Mucosa of descending colon (tissue), 3 donors: ENCODE measurements at places on chromosomes 1 and 21. TPM values are rescaled to one million over a fixed set of nuclear protein-coding genes. Genes with fewer than 3 reads are reported as not detected.

- no peak for DNase-seq
These were observed 99.8 kb downstream of the MRPL39 start for GRCh38 chr21:25507522-25507921.

- peak; percentile 85 for DNase-seq
These were observed 84.4 kb downstream of the NKAIN1 start for GRCh38 chr1:31155216-31155806.

DNA sequence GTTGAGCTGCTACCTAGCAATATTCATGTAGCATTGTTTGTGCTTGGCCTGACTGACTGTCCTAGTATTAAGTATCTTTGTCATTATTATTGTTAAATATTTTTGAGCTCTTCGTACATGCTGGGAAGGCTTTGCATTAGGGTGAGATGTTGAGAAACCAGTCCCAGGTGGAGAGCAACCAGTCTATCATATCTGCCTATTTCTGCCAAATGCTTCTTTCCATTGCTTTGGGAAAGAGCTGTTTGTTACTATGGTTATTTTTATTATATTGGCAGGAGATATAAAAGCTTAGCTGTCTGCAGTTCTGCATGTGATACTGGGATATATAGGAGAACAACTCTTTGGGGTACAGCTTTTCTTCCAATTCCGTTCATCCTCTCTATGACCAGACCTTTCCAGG is 85.1 kb downstream of the CLDN17 start:
- no peak for DNase-seq

GRCh38 chr1:44684525-44684924 is 10.0 kb downstream of the ARMH1 start:
- DNase-seq: no peak

DNA sequence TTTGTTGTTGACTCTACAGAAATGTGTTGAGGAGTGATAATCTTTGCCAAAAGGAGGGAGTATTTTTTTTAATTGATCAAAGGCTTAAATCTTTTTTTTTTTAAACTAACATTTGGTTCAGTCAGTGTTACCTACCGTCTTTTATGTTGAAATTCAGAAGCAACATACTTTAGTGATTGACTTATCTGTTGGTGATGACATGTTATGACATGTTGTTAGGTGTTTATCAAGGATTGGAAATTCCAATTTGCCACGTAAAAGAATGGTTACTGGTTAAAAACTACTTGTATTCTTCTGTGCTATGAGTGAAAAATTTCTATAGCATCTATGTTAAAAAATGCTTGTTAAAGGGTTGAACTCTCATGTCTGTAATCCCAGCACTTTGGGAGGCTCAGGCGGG is 61.2 kb downstream of the DNM3 start:
- DNase-seq: no peak

- DNase-seq: no peak
These were observed 15.6 kb upstream of the EIF4G3 start for GRCh38 chr1:21192284-21192683.

- DNase-seq: no peak
These were observed 2.3 kb upstream of the SLC2A5 start for GRCh38 chr1:9071554-9072235.

GRCh38 chr1:65229754-65230339 is 79.5 kb upstream of the DNAJC6 start:
- DNase-seq: no peak

GRCh38 chr1:38221006-38221649 is 174.5 kb upstream of the POU3F1 start:
- DNase-seq: no peak

GRCh38 chr1:183473217-183473536 is 878 bp downstream of the SMG7 start:
- no peak for DNase-seq

- DNase-seq: no peak
These were observed 131.6 kb downstream of the SNX7 start for GRCh38 chr1:98793136-98793535.

DNA sequence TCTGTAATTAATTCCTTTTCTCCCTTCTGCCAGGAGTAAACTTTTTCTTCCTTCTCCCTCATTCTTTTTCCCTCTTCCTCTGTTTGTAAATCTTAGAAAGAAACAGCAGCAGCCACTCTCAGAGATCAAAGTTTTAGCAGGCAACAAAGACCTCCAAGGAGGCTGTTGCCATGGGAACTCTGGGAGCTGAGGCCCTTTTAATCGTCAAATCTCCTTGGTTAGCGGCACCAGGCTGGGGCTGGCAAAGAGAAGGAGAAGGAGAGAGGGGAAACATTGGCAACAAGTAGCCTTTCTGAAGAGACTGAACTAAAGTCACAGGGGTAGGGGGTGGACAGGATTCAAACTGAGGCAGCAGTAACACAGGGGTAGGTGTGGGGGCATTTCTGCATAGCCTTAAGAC is 25.2 kb downstream of the ILDR2 start:
- no peak for DNase-seq

DNA sequence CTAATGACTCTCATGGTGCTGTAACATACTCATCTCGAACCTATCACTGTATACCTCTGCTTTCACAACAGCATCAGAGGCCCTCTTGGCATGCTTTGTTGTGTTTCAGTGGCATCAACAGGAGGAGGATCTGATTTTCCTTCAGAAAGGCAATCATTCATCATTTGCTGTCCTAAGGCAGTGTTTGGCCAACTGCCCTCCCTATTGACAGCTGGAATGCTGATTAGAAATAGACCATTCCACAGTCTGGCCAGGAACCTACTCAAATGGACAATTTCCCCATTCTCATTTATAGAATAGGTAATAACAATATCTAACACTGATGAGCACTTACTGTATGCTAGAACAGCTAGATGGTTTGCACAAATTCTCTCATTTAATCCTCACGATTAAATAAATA is 310.6 kb upstream of the PTBP2 start:
- no peak for DNase-seq

GRCh38 chr1:158686111-158687009 is at the start of gene SPTA1:
TSS of gene SPTA1 (minus strand) at chr1:158686715. CDS start at chr1:158686517, 198 bp downstream.
- DNase-seq: no peak

- no peak for DNase-seq
These were observed 25.7 kb upstream of the MACF1 start for GRCh38 chr1:39178541-39179431.

- peak; percentile 60 for DNase-seq
These were observed 114.0 kb downstream of the DTL start for GRCh38 chr1:212149566-212149965.

DNA sequence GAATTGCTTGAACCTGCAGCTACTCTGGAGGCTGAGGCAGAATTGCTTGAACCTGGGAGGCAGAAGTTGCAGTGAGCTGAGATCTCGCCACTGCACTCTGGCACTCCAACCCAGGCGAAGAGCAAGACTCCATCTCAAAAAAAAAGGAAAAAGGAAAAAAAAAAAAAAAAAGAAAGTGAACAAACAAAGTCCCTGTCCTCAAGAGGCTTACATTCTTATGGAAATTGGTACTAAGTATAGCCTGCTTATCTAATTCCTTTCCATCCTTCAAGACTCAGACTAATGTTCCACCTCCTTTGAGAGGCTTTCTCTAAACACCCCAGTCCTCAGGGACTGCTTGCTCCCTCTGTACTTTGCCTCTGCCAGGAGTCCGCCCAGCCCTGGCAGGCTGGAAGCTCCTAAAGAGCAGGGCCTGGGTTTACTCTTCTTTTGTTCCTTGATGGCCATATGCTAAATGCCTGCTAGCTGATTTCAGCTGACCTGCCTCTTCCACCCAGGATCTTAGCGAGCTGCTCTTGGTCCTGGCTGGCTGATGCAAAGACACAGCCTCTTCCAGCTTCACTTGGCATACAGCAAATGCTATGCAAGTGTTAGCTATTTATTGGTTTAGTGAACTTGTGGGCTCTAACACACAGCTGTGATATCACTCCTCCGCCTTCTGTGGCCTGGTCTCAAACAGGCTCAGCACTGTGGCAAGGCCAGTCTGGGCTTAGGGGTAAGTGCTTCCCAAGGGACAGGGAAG is 9.8 kb downstream of the SLC9A1 start:
- peak; percentile 58 for DNase-seq

- DNase-seq: no peak
These were observed 134.4 kb downstream of the LRRC7 start for GRCh38 chr1:69702085-69702484.

GRCh38 chr1:26477446-26478152 is 5.4 kb downstream of the HMGN2 start:
- no peak for DNase-seq

OR2AK2 gene
- total RNA-seq: not detected

CXADR gene
- total RNA-seq: 85.4 TPM

DIO1 gene
- total RNA-seq: not detected

NEGR1 gene
- total RNA-seq: 2.3 TPM

ILF2 gene
- 78.4 TPM for total RNA-seq

OR2T35 gene
- total RNA-seq: not detected

SPRR1B gene
- total RNA-seq: not detected

EFNA1 gene
- total RNA-seq: 198 TPM

PDC gene
- not detected for total RNA-seq

ATP6V1G3 gene
- not detected for total RNA-seq

LRRC38 gene
- not detected for total RNA-seq

GLIS1 gene
- 0.24 TPM for total RNA-seq

RHCE gene
- total RNA-seq: not detected

ARHGEF10L gene
- total RNA-seq: 146 TPM
